ENCODE measurements at places on chromosomes 2 and 18.

DNA sequence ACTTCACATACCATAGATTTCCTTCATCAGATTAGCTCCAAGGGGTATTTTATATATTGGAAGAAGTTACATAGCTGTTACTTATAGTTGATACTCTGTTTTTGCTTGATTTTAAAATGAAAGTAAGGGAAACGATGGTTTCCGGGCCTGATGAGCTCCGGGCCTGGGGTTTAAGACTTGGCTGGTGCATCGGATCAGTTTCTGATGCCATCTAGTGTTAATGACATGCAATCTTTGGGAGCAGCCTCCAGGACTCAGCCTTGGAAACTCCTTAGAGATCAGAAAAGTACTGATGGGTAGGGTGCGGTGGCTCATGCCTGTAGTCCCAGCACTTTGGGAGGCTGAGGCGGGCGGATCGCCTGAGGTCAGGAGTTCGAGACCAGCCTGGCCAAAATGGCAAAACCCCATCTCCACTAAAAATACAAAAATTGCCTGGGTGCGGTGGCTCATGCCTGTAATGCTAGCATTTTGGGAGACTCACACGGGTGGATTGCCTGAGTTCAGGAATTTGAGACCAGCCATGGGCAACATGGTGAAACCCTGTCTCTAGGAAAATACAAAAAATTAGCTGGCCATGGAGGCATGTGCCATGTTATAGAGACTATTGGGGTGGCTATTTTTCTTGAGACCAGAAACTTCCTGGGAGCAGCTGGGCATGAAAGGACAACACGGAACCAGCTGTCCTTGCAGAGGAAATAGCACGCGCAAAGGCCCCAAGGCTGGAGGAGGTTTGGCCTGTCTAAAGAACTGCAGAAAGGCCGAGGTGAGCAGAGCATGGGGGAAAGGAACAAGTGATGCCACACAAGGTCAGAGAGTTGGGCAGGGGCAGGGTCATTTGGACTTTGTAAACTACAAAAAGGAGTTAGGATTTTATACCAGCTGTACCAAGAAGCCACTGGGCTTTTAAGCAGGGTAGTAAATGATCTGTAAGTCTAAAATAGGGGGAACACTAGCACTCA, 46.9 kb upstream of the CNOT11 start:
- peak; percentile 54 for DNase-seq

GRCh38 chr2:11553661-11554398, 20.0 kb downstream of the GREB1 start:
- no peak for DNase-seq

DNA sequence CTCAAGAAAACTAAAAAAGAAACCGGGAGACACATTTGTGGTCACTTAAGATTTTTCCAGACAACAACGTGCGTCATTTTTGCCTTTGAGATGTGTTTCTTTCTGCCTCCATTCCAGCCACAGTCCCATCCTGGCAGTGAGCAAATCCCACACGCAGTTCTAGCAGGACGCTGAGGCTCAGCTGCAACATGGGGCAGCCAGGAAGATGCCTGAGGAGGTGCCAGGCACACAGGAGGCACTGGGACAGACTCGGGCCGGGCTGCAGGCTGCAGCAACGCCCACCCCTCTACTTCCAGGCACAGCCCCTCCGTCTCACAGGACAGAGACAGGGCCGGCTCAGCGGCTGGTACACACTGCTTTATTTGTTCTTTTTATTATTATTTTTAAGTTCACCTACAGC, 13.1 kb downstream of the KLF11 start:
- DNase-seq: no peak

GRCh38 chr2:68806511-68807109, 64.6 kb downstream of the BMP10 start:
- DNase-seq: no peak
